ENCODE measurements at places on chromosomes 1 and 21.

DNA sequence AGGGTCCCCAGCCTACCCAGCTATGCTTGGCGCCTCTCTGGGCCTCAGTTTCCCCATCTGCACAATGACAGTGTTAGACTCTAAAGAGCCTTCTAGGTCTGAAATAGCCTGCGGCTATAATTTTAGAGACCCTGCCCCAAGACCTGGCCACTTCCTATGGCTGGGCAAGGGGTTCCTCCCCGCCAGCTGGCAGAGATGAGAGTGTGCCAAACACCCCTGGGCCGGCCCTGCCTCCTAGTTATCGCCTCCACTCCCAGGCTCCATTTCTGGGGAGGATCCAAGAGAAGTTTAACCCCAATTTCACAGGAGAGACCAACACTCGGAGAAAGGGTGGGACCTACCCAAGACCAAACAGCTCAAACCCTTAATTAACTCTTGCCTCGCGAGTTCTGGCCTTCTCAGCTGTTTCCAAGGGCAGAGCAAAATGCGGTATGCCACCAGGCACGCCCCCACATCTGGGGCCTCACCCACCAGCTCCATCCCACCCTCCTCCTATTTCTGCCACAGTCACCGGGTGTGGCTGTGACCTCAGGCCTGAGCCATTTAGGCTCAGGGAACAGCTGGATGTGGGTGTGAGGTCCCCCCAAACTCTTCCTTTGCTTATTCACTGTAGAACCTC is 35.7 kb downstream of the TTC39A start:
- no peak for DNase-seq

- no peak for DNase-seq
These were observed 163.2 kb upstream of the HMCN1 start for GRCh38 chr1:185570962-185571361.

DNA sequence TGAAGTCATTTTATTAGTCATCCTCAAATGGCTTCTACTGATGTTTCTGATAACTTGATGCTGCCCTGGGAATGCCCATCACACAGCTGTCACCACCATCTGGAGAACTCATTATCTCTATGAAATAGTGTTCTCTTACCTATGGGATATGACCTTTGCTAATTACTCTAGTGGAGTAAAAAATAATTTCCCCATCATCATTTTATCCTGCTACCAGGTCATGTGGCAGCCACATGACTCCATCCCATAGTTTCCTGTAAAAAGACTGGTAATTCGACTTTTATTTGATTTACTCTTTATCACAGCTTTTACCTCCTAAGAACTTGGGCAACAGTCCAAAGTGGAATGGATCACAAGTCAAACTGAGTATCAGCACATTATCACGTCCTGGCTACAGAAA is 76.1 kb upstream of the USP25 start:
- DNase-seq, result no peak

GRCh38 chr21:36799869-36800268 is 101.0 kb downstream of the SIM2 start:
- DNase-seq, result no peak

GRCh38 chr1:202590975-202591411 is 119.3 kb downstream of the SYT2 start:
- no peak for DNase-seq

Measured in kidney epithelial cell (primary cell).